Foreskin fibroblast (primary cell): ENCODE measurements at places on chromosomes 2 and 18.

DNA sequence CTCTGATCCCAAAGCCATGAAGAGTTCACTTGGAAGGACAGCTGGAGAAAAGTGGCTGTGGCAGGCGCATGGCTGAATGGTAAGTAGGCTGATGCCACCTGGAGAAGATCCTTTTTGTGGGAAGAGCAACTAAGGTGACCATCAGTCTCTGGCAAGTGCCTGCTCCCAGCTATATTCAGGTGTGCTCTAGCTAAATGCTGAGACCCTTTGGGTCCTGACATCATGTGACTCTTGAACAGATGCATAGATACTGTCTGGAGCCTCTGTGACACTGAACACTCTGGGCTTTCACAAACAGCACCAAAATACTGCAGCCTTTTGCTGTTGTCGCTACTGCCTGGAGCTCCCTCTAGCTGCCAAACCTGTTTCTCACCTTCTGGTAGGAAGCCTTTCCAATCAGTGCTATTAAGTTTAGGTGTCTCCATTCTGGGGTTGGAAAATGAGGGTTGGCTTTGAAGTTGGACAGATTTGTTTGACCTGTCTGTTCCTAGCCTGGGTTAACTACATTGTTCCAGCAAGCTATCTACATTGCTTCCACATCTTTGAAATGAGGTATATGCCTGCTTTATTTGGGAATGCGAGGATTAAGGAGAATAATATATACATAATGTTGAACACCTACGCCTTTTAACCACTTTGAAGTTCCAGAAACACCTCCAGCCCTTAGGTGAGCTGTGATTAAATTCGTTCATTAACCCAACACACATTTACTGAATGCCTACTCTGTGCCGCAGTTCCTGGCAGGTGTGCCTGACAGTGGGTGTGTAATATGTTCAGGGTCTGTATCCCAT, 3.1 kb downstream of the EGR4 start:
- DNase-seq, result no peak

DNA sequence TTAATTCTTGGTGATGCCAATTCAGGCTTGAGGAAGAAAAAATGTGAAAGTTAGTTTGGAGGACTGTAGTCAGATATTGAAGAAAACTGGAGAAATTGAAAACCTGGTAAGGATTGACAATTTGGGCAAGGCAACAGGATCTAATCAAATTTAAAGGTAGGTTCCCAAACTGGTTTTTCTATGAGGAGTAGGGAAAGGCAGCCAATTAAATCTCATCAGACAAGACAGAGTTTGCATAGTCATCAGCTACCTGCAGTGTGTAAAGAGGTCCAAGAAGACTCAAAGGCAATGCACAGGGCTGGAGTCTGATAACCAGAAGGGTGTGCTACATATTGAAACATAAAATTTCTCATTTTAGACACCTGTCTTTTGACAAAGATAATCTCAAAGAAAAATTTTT, 16.0 kb upstream of the CAB39 start:
- no peak for DNase-seq

DNA sequence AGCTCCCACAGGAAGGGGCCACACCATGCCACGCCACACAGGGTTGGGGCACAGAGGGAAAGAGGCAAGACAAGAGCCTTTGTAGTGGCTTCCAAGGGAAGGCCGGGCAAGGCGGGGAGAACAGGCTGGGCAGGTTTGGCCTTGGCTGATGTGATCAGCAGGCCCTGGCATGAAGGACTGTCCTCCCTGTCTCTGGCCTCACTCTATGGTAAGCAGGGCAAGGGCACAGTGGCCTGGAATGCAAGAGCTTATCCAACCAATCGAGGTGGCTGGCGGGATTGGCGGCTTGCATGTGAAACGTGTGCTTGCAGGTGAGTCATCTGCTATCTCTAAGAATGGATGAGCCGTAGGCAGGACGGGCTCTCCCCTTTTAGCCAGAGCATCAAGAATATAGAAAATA, 6.4 kb upstream of the ATP9B start:
- DNase-seq, result no peak

GRCh38 chr2:40218679-40219078, 233.2 kb downstream of the SLC8A1 start:
- DNase-seq, result peak; percentile 57

DNA sequence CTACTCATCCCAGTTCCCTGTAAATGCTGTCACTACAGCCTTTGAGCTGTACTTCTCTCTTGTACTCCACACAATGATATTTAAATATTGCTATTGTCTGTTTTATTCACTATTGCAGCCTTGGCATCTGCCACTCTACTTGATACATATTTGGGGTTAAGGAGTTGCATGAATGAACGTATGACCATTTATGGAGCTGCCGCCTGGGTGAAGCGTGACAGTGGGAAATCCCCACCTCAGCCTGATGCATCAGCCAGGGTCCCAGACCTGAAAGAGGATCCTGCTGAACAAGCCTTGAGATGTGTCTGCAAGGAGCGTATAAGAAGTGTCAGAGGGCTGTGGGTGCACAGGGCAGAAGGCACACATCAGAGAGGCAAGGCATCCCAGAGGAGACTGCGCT, 39.1 kb downstream of the MRPL35 start:
- DNase-seq, result no peak

DNA sequence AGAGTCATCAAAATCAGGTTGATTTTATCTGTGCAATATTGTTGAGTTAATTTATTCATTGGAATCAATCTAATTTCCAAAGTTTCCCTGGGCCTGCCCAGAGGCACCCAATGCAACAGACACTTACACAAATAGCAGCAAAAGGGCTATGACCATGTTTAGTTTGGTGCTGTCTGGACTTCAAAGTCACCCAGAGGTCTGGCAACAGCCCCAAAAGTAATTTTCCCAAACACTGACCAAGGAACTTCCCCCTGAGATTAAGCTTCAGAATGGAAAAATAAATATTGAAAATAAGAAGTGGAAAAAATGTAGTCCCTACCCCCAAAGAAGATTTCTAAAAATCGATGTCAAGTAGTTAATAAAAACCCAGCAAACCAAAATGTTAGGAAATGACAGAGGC, 70.9 kb upstream of the RNF152 start:
- no peak for DNase-seq

- peak; percentile 28 for DNase-seq
These were observed 59.7 kb downstream of the EPC2 start for GRCh38 chr2:148704247-148704646.

DNA sequence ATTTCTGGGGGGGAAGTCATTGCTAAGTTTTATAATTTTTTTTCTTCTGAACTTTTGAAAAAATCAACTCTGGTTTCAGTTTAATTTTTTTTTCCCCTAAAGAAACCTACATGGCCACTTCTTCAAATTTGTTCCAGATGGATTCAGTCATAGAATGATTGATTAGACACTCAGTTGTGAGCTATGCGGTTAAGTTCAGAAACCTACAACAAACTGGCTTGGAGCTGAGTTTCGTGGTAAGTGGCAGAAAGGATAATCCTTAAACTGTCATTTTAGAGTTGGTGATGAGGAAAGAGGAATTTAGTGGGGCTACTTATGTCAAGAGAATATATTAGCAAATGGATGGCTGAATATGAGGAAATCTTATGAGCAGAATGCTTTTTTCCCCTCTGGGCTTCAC, 23.7 kb downstream of the EFEMP1 start:
- no peak for DNase-seq

DNA sequence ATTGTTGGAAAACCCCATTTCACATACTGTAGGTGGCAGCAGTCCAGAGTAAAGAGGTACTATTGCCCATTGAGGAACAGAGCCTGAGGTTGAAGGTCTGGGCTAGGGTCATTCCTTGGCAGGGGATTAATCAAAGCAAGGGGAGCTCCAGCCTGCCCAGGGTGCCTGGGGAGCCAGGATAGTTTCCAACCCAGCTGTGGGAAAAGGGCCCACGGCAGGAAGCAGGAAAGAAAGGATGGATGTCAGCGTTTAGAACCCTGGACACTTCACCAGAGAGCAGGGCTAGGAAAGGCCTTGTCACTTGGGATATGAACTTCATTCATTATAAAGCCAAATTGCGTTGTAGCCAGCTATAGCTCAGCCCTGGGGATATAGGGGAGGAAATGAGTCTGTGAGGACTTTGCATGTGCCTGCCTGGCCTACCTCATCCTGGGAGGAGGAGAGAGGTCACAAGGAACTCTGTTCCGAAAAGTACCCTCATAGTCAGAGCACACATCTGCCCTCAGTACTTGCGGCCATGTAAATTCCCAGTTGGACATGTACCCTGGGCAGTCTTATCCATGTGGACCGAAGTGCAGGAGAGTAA, 140.2 kb upstream of the COPS8 start:
- DNase-seq, result no peak

GRCh38 chr18:51089691-51090090, 59.7 kb downstream of the SMAD4 start:
- no peak for DNase-seq

DNA sequence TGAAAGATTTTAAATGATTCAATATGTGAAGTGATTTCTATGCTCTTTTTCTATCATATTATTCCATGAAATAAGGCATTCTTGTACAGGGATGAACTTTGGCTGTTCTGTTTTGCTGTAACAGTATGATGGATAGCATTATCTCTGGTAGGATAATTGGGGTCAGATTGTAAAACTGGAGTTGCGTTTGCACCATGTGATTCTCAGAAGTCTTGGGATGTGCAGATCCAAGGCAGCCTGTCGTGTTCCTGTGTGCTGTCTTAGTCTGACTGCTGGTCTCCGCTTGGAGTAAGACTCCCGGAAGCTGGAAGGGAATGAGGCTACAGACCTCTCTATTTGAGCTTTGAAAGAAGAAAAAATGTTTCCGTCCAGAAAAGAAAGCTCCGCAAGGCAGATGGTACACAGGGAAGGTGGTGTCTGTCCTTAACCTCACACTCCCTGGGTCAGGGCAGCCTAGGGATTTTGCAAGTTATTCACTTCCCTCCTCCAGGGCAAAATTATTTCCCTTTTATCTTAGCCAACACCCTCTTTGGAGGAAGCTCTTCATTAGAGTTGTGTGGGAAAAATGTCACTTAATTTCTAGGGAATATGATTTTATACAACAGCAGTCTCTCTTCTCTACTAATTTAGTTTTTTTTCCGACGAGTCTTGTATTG, 250.6 kb downstream of the PTPRM start:
- peak; percentile 14 for DNase-seq

- DNase-seq, result no peak
These were observed 1341.3 kb upstream of the PIK3C3 start for GRCh38 chr18:40613721-40614120.

- DNase-seq, result no peak
These were observed 147.7 kb upstream of the DTNA start for GRCh38 chr18:34562252-34562870.

- DNase-seq, result peak; percentile 18
These were observed 8.4 kb downstream of the L3MBTL4 start for GRCh38 chr18:6406075-6406909.

- no peak for DNase-seq
These were observed 38.0 kb upstream of the GPD2 start for GRCh38 chr2:156398176-156398575.

DNA sequence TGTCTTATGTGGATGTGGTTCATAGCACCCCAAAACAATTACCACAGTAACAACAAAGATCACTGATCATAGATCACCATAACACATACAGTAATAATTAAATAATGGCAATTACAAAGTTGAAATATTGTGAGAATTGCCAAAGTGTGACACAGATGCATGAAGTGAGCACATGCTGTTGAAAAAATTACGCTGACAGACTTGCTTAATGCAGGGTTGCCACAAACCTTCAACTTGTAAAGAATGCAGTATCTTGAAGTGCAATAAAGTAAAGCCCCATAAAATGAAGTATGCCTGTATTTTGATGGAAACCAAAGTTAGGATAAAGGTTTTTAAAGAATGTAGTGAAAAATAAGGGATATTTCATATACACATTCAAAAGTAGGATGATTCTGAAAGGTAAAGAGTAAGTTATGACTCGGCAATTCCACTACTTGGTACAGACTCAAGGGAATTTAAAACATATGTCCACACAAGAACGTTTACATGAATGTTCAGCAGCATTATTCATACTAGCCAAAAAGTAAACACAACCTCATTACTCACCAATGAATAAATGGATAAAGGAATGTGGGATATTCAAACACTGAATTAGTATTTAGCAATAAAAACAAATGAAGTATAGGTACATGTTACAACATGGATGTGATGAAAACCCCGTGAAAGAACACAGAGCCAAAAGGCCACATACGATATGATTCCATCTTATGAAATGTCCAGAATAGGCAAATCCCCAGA, 61.6 kb downstream of the SCN9A start:
- DNase-seq, result peak; percentile 73

- DNase-seq, result no peak
These were observed 1.6 kb upstream of the SNED1 start for GRCh38 chr2:240996834-240997140.

GRCh38 chr18:12867441-12868123, 16.5 kb downstream of the PTPN2 start:
- no peak for DNase-seq

DNA sequence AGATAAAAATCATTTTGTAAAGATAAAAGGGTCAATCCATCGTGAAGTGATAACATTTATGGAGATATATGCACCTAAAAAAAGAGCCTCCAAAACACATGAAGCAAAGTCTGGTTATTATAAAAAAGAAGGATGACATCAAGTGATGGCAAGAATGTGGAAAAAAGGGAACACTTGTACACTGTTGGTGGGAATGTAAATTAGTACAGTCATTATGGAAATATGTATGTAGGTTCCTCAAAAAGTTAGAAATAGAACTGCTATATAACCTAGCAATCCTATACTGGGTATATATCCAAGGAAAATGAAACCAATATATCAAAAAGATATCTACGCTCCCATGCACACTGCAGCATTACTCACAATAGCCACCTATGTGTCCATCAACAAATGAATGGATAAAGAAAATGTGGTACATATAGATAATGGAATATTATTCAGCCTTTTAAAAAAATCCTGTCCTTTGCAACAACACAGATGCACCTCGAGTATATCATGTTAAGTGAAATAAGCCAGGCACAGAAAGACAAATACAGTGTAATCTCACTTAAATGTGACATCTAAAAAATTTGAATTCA, 28.9 kb downstream of the ABCB11 start:
- no peak for DNase-seq

GRCh38 chr18:60053747-60054304, 154.0 kb downstream of the PMAIP1 start:
- DNase-seq, result peak; percentile 94

GRCh38 chr2:173858291-173858731, 106.9 kb downstream of the SP3 start:
- no peak for DNase-seq

- DNase-seq, result no peak
These were observed 164.1 kb downstream of the SLC8A1 start for GRCh38 chr2:40287773-40288172.

GRCh38 chr2:36329746-36330472, 25.7 kb upstream of the CRIM1 start:
- peak; percentile 50 for DNase-seq

- no peak for DNase-seq
These were observed 6.1 kb downstream of the ECEL1 start for GRCh38 chr2:232481322-232482140.

GRCh38 chr2:216082805-216083204, 1.1 kb downstream of the TMEM169 start:
- DNase-seq, result no peak

DNA sequence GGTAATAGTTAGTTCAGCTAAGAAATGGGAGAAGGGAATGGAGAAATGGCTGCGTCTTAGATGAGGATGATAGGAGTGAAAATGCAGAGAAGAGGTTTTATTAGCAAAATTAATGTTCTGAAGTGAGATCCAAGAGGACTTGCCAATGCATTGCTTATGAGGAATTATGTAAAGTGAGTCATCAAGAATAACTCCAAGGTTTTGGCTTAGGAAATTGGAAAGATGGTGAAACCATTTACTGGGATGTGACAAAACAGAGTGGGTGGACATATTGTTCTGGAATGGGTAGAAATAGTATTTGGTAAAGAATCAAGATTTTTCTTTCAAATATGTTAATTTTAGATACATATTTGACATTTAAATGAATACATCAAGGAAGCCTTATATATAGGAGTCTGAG, 306.6 kb upstream of the CYRIA start:
- DNase-seq, result peak; percentile 18
